Effector CD8-positive, alpha-beta T cell (primary cell): ENCODE measurements at places on chromosomes 12 and 14.

DNA sequence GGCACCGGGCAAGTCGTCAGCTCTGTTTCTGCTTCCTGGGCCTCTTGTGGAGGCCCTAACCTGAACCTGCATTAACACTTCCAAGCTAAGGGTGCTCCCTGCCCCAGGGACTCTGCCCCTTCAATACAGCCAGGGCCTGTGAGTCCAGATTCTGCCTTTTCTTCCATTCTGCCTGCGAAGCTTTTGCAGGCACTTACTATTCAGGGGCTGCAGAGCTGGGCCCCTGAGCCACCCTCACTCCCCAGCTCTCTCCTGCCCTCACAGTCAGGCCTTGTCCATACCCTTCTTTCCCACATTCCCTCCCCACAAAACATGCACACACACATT is 101.1 kb downstream of the ZFP36L1 start:
- no peak for DNase-seq

- no peak for DNase-seq
Measured at GRCh38 chr14:65258391-65258790, 154.1 kb upstream of the FUT8 start.

- no peak for DNase-seq
Measured at GRCh38 chr12:53830631-53831030, 78.9 kb upstream of the CISTR start.

DNA sequence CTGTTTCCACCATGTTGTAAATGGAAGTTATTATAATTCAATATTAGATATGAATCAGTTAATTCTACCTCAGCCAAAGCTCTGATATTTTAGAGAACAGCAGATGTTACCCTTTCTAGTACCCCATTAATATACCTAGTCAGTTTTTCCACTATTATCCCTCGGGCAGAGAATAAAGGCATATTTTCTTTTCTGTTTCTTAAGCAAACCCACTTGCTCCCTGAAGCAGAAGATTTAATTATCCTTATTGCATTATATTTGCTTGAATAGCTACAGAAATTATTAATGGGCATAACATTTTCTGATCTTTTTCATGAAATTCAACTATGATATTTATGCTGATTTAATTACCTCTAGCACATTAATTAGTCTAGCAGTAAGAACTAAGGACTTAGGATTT is 832.9 kb upstream of the FBXO33 start:
- no peak for DNase-seq

GRCh38 chr14:61712137-61712536 is 16.8 kb downstream of the HIF1A start:
- DNase-seq, result no peak

DNA sequence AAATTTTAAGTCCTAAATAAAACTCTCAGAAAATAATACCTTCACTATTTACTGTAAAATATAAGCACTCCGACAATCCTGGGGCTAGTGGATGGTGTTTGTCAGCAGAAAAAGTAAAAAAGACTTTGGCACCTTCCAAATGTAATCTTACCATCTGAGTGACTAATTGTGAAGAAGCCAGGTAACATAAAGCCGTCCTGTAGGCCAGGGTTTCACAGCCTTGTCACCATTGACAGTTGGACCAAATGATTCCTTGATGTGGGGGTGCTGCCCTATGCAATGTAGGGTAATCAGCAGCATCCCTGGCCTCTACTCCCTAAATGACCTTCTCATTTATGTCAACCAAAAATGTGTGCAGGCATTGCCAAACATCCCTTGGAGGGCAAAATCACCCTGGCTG is 87.2 kb downstream of the CAPZA3 start:
- DNase-seq, result no peak

- DNase-seq, result no peak
Measured at GRCh38 chr12:60926256-60926655, 1330.4 kb downstream of the SLC16A7 start.

DNA sequence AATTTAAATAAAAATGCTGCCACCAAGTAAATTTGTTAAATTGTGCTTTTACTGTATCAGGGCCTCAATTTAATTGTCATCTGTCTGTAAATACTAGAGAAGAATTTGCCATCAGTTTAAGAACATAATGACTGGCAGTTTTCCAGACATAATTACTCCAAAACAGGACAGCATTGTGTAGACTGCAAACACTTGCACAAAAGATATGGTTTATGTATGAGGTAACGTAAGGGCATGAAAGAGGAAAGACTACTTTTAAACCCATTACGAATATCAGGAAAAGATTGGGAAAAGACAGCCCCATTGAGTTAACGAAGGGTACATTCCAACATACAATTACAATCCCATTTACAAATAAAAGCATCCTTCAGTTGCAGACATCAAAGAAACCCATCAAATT is 59.8 kb upstream of the KRR1 start:
- no peak for DNase-seq

GRCh38 chr14:69152902-69153151 is at the start of gene DCAF5:
Gene DCAF5, minus strand, starts transcription at chr14:69153119. Its CDS starts 141 bp downstream, at chr14:69152978.
- DNase-seq, result peak; percentile 81

DNA sequence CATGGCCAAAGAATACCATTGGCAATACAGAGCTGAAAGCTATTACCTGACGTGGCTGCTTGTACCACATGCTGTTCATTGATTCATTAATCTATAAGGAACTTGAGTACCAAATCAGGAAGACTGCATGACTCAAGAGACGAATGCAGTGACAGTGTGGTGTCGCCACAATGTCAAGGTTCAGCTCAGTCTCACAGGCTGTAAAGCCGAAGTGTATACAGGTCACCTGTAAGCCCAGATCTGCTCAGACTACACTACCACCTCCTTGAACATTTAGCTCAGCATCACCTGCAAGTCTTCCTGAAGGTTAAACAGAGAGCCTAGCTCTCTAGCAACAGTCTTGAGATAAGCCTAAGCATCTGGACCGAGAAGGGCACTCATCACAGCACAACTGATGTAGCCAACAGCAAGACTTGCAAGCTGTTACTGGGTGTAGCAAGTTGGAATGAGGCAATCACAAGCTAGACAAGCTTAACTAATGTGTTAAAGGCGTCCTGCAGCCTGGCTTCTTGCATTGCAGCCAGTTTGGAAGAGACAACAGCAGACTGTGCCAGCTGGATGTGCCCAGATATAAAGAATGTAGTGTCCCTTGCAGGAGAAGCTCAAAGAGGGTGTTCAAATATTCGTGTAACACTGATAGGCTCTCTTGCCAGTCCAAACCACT is 21.0 kb downstream of the TMTC1 start:
- DNase-seq, result no peak

DNA sequence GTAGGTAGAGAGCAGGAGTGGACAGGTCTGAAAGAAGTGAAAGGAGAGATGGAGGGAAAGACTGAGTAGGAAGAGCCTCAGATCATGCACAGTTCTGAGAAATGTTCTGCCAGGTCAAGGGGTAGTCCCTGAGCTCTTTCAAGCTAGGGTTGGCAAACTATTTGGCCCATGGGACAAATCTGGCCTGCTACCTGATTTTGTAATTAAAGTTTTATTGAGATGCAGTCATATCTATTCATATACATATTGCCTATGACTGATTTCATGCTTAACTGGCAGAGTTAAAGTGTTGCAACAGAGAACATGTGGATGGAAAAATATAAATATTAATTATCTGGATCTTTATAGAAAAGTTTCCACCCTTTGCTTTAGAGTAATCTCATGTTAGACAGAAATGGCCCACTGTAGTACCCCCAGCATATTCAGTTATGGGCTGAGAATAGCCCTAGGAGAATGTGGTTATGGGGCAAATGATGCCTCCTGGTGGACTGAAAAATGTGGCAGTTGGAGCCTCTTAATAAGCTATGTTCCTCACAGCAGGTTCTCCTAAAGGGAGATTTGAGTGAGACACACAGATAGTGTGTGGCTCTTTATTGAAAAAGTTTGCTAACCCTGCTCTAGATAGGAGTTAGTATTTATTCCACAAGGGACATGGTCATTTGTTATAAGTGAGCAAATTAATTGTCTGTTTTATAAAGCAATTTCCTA is 476.9 kb downstream of the LRIG3 start:
- DNase-seq, result no peak

DNA sequence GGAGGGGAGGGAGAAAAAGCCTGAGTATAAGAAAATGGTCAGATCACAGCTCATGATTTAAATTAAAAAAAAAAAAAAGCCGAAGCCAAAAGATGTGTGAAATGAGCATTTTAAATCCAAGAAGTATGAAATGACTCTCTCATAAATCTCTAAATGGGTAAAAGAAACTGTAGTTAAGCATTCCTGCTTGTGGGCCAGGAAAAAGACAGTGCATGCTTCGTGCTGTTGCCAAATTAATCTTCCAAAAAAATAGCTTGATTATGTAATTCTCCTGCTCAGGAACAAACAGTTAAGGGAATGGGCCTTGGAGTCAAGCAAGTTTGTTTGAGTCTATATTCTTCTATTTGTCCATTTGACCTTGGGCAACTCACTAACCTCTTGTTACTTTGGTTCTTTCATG is 325.4 kb upstream of the SEL1L start:
- no peak for DNase-seq

GRCh38 chr12:98697209-98697608 is 52.1 kb downstream of the APAF1 start:
- no peak for DNase-seq

DNA sequence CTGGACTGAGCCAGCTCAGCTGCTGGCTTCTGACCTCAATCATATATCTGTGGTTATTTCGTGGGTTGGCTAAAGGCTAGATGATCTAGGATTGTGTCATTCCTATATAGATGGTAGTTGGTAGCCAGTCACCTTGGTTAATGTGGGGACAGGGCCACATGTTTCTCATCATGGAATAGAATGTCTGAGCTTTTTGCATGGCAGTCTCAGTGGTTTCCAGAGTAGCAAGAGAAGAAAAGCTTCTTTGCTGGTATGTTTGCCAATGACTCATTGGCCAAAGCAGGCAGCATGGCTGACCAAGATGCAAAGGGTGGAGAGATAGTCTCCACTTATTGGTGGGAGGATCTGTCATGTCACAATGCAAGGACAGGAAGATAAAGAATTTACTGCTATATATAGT is 746.4 kb upstream of the FLRT2 start:
- no peak for DNase-seq

DNA sequence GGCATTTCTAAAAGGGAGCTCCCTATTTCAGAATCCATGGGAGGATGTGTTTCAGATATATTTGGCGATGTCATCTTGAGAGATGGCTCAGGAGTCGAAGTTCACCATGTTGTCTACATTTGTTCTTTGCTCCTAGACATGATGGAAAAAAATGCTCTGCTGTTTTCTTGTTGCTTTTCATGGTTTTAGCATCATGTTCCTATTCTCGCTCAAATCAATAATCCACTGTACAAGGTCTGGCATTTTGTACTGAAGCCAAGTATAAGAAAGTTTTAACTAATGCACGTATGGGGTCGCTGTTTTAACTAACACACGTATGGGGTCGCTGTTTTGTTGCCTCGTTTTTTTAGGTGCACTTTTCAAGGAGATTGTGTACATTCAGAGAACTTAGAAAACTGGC is 60.9 kb downstream of the PLXNC1 start:
- DNase-seq, result no peak

GRCh38 chr12:44369998-44370397 is 506.1 kb downstream of the NELL2 start:
- DNase-seq, result no peak

- DNase-seq, result no peak
Measured at GRCh38 chr14:36105401-36105800, 71.1 kb downstream of the PTCSC3 start.

- no peak for DNase-seq
Measured at GRCh38 chr12:62736596-62736995, 198.4 kb downstream of the PPM1H start.

- no peak for DNase-seq
Measured at GRCh38 chr14:95313707-95314106, 6.0 kb downstream of the CLMN start.

DNA sequence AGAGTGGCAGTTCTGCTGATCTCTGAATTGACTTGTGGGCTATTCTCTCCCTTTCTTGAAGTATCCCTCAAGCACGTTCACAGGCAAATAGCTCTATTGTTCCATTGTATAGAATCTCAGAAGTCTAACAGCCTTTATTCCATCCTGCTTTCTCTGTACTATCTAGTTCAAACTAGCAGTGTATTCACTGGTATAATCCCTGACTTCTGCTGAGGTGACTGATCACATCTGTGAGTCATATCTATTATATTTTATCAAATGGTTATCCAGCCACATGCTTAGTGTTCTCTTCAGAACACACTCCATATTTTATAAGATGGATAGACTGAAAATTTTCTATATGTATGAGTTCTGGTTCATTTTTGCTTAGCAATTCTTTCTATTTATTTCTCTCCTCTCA is 866.1 kb downstream of the C12orf50 start:
- DNase-seq, result no peak

- DNase-seq, result no peak
Measured at GRCh38 chr12:57770734-57771133, 1.2 kb downstream of the METTL1 start.

DNA sequence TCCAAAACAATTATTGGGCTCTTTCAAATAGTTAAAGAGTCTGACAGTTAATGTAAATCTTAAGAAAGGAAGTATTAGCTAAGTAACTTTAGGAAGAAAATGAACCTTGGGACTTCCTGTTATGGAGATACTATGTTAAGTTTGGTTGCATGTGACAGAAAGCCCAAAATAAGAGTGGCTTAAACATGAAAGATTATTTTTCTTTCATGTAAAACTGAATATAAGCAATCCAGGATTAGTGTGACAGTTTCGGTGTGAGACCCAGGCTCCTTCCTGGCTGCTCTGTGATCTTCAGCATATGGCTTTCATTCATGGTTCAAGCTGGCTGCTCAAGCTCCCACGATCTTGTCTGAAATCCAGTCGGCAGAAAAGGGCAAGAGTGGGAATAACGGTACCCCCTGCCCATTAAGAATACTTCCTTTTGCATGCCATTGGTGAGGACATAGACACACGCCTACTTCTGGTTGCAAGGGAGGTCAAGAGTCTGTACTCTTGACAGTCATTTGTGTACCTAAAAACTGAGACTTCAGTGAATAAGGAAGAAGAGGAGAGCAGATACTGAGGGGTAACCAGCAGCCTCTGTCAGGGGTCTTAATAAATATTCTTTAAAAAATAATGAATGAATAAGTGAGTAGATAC is 2.2 kb upstream of the RPAP3 start:
- no peak for DNase-seq

- DNase-seq, result no peak
Measured at GRCh38 chr12:127209318-127209717, 1057.7 kb upstream of the TMEM132C start.

DNA sequence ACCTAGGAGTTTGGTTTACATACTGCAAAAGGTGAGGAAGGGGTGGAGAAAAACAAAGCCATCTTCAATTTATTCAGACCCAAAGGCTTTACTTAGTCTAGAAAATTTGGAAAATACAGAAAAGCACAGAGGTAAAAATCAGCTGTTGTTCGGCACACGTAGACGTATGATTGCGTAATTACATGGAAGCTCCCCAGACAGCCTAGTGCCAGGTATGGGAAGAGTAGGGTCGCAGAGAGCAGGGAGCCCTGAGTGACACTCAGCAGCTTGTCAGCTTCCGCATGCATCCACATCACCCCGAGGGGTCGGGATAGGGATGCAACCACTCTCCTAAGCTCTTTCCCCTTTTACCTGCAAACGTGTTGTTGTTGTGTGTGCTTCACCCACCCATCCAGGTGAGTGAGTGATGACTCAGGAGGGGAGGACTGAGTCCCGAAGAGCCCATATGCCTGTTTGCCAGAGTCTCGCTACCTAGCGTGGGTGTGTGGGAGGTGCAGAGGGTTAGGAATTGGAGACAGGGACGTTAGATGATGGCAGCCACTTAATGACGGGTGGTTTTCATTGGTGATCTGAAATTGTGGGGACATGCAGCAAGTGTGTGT is 20.1 kb downstream of the PIWIL1 start:
- DNase-seq, result no peak

- no peak for DNase-seq
Measured at GRCh38 chr12:121618659-121619233, 7.6 kb upstream of the ORAI1 start.
